ENCODE measurements at places on chromosomes 2 and 18.

DNA sequence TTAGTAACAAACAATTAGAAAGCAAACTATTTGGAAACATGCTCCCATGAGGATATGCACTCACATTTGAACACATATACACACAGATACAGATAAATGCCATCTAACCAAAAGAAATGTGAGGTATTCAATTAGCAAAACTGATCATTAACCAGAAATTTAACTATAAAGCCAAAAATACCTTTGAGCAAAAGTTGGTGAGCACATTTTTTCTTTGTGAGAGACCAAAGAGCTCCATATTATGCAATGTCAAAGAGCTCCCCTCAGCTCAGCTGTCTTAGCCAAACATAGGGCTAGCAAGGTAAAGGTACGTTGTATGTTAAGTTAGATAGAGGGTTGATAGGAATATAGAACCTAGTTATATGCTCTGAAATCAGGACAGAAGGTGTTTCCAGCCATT lies 43.8 kb downstream of the CYBRD1 start:
- no peak for DNase-seq

- DNase-seq = no peak
Observed at GRCh38 chr2:58667137-58667774, 426.1 kb upstream of the FANCL start.

DNA sequence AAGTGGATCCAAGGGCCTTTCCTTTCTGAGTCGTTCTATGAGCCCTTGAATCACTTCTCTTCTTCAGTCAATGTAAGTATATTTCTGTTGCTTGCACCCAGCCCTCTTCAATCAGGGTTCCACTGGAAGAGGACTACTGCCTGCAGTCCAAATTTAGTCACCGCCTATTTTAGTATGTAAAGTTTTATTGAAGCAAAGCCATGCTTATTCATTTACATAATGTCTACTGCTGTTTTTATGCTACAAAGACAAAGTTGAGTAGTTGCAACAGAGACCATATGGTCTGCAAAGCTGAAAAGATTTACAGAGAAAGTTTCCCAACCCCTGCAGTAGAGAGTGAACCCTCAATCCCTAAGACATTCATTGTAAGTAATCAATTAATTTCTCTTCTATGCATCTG lies 332.5 kb upstream of the TNP1 start:
- DNase-seq = no peak

DNA sequence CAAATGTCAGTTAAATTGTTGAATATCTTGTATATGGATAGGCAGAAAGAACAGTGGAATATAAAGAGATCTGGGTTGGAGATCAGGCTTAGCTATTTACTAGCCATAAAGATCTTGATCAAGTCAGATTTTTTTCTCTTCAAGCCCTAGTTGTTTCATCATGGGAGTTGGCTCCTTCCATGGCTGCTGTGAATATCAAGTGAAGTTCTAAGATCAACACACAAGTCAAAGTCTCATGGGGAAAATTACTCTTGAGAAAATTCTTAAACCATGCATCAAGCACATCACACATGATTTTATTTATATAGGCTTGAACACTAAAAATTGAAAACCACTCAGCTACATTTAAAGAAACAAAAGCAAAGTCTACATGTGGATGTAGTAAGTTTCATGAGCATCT lies 79.8 kb downstream of the C1D start:
- no peak for DNase-seq

- no peak for DNase-seq
Observed at GRCh38 chr2:129887688-129888266, 91.7 kb upstream of the RAB6C start.

DNA sequence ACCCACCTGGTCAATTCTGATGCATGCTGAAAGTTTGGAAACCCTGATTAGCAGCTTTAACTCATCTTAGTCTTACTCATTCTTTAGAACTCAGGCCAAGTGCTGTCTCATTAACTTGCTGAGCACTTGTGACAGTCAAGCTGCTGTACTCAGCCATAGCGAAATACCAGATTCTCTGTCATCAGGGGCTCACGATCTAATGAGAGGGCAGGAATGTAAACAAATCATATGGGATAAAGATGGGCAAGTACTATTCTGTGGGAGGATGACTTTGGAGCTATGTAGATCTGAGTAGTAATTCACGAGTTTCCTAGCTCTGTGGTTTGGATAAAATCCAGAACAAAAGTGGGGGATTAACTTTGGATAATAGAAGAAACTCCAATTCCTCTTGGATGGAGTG lies 376.6 kb downstream of the HRH4 start:
- no peak for DNase-seq

DNA sequence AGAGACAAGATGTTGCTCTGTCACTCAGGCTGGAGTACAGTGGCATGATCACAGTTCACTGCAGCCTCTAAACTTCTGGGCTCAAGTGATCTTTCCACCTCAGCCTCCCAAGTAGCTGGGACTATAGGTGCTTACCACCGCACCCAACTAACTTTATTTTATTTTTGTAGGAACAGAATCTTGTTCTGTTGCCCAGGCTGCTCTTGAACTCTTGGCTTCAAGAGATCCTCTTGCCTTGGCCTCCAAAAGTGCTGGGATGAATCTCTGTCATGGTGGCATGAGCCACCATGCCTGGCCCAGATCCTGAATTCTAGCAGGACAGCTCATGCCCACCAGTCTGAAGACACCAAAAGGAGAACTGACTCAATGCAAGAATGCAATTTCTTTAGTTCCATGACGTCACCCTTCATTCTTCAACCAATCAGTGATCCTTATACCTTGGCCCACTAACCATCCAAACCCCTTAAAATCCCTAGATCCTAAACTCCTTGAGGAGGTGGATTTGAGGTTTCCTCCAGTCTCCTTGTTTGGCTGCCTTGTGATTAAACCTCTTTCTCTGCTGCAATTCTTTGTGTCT lies 25.6 kb upstream of the CXXC1 start:
- no peak for DNase-seq

Measured in hematopoietic multipotent progenitor cell (in vitro differentiated cells).